ENCODE measurements at places on chromosomes 4 and X.

- DNase-seq: no peak
Measured at GRCh38 chrX:150408561-150408960, 45.4 kb downstream of the MAMLD1 start.

DNA sequence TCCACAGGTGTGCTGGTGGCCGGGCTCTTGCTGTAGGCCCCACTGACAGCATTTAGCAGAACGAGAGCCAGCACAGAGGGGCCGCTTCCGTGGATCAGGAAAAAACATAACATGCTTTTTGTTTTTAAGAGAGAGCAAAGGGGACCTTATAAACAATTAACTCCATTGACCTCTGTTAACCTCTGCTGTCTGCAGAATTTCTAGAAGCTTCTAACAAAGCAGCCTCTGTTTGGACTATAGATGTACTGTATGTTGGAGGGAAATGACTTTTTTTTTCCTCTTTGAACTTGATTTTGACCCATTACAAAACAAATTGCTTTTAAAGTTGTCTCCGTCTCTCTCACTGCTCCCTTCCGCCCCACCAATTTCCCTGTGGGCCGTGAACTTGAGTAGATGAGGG is 210.7 kb downstream of the FRAS1 start:
- DNase-seq: no peak

- no peak for DNase-seq
Measured at GRCh38 chr4:183716302-183716701, 57.2 kb downstream of the TRAPPC11 start.

DNA sequence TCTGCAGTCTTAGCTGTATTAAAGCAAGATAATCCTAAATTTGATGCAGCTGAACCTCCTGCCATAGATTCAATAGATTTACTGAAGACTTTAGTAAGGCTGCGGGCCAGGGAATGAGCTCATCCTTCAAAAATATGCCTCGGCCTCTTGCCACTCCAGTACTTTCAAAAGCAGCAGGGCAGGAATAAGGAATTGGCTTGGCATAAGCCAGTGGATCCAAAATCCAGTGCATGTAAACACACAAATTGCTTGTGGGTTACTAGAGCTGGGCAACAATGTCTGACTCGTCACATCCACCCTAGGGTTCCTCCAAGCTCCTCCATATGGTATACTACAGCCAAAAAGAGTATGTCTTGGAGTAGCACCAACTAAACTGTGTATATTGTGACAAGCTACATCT is 165.0 kb downstream of the AMELX start:
- DNase-seq: no peak

- DNase-seq: no peak
Measured at GRCh38 chrX:19798423-19798822, 89.0 kb downstream of the SH3KBP1 start.

- no peak for DNase-seq
Measured at GRCh38 chr4:169059306-169060211, 49.5 kb upstream of the CBR4 start.

GRCh38 chr4:15163284-15163645 is 161.0 kb downstream of the CPEB2 start:
- no peak for DNase-seq
